Stimulated activated CD4-positive, alpha-beta T cell treated with anti-CD3 and anti-CD28 coated beads, Interleukin-1b, Interleukin-23, amount 100 ng/mL, for 24 hours (primary cell): ENCODE measurements at places on chromosomes 7 and 10.

GRCh38 chr10:49631975-49632374 is 18.1 kb downstream of the CHAT start:
- DNase-seq = no peak

- DNase-seq = no peak
Observed at GRCh38 chr10:22894714-22895113, 33.1 kb upstream of the ARMC3 start.

GRCh38 chr7:2317556-2318293 is 3.5 kb upstream of the SNX8 start:
- DNase-seq = no peak

GRCh38 chr7:38411404-38411803 is 138.0 kb upstream of the TARP start:
- DNase-seq = no peak

- DNase-seq = no peak
Observed at GRCh38 chr10:48772059-48772458, 87.4 kb downstream of the WDFY4 start.

- no peak for DNase-seq
Observed at GRCh38 chr7:96026611-96027010, 254.3 kb downstream of the DYNC1I1 start.

- DNase-seq = no peak
Observed at GRCh38 chr10:4662576-4663161, 163.3 kb upstream of the AKR1E2 start.

DNA sequence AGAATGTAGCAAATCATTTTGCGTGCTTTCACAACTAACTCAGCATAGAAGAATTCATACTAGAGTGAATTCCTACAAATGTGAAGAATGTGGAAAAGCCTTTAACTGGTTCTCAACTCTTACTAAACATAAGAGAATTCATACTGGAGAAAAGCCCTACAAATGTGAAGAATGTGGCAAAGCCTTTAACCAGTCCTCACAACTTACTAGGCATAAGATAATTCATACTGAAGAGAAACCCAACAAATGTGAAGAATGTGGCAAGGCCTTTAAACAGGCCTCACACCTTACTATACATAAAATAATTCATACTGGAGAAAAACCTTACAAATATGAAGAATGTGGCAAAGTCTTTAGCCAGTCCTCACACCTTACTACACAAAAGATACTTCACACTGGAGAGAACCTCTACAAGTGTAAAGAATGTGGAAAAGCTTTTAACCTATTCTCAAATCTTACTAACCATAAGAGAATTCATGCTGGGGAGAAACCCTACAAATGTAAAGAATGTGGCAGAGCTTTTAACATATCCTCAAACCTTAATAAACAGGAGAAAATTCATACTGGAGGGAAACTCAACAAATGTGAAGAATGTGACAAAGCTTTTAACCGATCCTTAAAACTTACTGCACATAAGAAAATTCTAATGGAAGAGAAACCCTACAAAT is 40.8 kb downstream of the ZNF107 start:
- DNase-seq = no peak

GRCh38 chr10:24821986-24822385 is 98.3 kb upstream of the ARHGAP21 start:
- no peak for DNase-seq

GRCh38 chr10:29804025-29804852 is 169.5 kb upstream of the SVIL start:
- DNase-seq = no peak

DNA sequence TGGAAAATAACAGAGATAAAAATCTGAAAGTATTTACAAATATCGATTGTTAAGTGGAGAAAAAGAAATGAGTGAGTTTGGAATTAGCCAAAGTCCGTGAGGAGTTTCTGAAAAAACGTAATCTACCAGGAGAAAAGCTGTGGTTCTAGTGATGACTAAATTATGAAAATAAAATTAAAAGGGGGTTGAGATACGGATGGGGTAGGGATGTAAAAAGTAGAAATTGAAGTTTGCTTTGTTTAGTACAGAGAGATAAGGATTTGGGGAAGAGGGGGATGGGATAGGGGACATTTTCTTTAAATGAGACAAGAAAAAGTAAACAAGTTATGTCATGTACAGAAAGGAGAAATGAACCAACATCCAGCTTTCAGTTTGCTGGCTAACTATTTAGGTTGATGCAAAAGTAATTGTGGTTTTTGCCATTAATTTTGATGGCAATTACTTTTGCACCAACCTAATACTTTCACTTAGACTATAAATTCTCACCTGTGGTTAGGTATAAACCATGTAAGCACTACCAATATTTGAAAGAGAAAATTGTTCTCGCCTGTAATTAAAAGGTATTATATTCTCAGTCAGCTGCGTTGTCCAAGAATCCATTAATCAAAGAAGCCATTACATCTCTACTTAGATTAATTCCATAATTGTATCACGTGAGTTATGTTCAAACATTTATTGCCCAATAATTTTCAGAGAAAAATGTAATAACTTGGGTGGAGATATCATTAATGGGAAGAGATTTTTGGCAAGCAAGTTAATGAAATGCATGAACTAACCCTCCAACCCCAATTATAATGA is 143.0 kb upstream of the NRP1 start:
- no peak for DNase-seq

DNA sequence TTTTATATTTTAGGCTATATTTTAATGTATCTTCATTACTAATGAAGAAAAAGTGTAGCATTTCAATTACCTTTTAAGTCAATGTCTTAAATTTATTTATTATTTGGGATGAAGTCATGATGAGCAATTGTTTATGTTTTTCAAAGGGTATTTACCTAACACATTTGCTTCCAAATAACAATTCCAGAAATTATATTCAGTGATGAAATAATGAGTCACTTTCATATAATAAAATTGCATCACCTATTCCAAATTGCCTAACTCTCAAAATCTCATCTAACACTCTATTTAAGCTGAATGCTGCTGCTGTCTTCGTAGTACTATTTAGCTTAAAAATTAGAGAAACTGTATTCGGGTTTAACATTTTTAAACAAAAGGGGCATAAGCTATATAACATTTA is 97.7 kb downstream of the PRKG1 start:
- DNase-seq = no peak
